Stimulated activated naive CD8-positive, alpha-beta T cell treated with anti-CD3 and anti-CD28 coated beads, Interleukin-15, Interleukin-2, amounts not matched to agents 100 U/mL and 50 U/mL, for 24 hours (primary cell): ENCODE measurements at places on chromosomes 2 and 18.

GRCh38 chr2:56626927-56627326 lies 443.1 kb downstream of the CCDC85A start:
- DNase-seq: no peak

DNA sequence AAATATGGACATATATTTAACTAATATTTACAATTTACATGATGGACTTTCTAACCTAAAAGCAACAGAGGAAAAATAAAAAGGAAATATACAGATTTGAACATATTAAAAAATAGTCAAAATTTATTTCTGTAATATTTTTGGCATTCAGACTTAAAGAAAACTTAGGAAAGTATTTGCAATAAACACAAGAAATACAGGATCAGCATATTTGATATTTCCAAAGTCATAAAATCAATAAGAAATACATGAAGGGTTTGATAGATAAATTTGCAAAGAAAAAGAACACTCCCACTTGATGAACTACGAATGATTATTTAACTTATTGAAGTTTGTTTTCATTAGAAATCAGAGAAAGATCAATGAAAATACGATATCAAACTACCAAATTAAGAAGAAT lies 48.6 kb upstream of the CD302 start:
- DNase-seq: no peak

DNA sequence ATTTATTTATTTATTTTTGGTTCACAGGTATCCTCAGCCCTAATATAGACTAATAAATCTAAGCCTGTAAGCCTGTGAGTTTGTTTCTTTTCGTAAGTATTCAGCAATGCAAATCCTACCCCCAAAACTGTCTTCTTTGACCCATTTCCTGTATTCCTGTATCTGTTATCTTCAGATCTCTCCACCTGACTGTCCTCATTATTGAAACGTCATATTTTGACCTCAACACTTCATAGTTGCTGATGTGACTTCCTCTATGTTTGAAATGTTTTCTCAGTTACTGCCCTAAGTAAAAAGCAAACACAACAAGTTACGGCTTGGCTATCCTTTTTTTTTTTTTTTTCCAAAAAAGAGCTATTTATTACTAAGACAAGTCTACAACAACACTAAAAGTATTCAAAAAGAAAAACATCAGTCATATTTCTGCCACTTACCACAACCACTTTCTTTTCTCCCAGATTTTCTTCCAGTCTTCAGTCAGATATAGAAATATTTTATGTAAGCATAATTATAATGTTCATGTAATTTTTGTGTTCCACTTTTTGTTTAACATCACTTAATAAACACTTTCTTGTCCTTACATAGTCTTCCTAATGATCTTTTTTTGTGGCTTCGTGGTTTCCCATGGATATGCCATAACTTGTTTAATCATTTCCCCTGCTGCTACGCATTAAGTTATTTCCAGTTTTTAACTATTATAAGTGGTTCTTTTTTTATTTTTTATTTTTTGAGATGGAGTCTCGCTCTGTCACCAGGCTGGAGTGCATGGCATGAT lies 45.0 kb upstream of the EML4 start:
- no peak for DNase-seq

DNA sequence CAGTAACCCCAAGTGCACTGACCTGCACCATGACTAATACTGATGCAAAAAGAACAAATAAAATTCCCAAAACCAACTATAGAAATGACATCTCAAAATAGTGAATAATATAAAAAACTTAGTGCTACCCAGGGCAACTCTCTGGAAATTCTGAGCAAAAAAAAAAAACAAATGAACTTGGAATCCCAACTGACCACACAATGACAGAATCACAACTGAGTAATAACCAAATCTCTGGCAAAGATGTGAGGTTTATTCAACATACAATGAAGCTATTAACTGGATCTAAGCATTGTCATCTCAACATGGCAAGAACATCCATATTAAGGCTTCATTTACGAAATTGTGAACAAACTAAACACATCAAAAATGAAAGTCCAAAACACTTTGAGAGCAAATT lies 22.7 kb downstream of the EXOC6B start:
- no peak for DNase-seq

GRCh38 chr2:132975193-132976105 lies 305.4 kb upstream of the LYPD1 start:
- no peak for DNase-seq

DNA sequence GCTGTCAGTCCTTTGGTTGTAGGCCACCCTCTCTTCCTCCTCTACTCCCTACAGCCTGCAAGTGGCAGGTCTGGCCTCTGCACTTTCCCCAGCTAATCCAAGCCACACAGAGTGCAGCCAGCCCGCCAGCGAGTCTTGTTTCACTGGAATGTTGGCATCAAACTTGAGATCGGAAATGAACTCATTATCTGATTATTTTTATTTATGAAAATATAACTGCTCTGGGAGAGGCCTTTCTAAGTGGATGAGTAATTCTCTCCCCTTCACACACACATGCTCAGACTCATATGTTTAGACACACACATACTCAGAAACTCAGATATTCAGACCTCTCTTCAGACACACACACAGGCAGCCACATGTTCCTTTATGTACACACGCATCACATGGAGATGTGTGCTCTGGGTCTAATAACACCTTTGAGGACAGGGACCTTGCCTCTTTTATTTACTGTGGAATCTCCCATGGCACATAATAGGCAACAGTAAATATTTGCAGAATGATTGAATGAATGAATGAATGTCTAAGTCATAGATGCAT lies 151.3 kb downstream of the ZFP36L2 start:
- DNase-seq: no peak

GRCh38 chr2:117976581-117976980 lies 37.3 kb downstream of the CCDC93 start:
- no peak for DNase-seq

- no peak for DNase-seq
Measured at GRCh38 chr2:154226931-154227330, 355.2 kb downstream of the GALNT13 start.

GRCh38 chr18:77102259-77103040 lies 30.1 kb downstream of the MBP start:
- DNase-seq: peak; percentile 4

- DNase-seq: no peak
Measured at GRCh38 chr2:26463244-26464192, 14.4 kb downstream of the OTOF start.

DNA sequence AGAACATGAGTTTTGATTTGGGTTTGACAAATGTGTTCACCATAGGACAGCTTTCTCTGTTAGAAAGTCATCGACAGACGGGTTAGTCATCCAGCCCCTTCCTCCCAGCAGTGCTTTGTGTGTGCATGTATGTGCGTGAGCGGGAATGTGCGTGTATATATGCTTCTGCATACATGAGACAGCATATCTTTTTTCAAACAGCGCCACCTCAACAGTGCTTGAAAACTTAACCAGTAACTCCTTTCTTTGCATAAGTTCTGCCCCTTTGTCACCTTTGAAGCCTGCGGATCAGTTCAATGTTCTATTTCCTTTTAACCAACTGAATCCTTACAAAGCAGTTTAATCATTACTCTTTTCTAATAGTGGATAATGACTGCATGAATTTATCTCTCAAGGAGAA lies 351.4 kb downstream of the LPIN1 start:
- no peak for DNase-seq

DNA sequence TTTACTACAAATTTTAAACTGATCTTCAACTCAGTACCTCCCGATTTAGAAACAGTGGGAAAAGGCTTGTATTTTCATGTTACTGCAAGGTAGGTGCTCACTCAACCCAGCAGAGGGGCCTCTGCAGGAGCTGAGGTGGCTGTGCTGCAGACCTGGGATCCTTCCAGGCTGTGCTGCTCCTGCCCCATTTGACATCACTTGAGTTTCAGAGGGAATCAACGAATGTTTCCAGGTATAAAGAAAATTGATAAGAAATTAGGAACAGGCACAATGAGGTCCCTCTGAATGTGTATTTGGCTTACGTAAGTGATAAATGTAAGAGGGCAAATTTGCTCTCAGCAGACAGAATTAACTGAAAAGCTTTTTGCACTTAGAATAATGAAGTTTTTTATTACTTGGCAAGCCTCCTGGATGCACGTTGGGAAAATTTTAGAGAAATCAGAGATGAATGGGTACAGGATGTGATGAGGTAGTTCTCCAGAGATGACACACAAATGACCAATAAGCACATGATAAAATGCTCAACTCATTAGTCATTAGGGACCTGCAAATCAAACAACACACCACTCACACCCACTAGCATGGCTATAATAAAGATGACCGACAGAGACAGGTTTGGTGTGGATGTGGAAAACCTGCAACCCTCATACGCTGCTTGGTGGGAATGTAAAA lies 114.0 kb downstream of the NOL10 start:
- no peak for DNase-seq

DNA sequence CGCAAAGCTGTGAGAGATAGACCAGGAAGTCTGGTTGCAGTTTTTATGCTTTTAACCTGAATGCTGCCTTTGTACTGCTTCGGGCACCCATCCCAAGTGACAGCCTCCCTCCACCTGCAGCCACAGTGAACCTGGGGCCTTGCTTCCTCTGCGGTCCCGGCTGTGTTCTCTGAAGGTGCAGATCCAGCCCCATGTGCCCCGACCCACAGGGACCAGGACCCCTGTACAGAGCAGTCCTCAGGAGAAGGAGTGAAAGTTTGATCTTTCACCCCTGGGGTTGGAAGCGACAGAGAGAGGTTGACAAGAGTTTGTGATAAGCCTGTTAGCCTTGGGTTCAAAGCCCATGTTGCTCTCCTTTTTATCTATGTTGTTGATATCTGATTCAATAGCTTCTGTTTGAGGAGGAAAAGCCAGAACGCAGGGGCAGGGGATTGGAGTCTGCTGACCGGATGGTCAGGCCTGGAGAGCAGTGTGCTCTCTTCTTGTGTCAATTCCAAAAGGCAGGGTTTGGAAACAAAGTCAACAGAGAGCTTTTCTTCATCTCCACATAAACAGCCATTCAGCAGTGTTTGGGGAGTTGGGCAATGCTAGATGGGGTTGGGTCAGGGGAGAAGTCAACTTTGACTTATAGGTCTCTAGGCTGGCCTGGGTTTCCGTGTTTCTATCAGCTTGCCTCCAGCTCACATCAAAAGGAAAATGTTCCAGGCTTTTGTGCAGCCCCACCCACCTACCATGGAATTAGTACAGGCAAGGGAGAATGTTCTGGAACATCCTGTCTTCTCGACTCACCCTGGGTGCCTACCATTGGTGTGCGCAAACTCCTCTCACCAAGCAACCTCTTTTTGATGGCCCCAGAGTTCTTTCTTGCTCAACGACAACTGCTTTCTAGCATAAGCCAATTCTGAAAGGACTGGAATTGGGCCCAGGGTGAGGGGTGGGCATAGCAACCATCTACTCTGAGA lies 214.9 kb downstream of the ALPK2 start:
- DNase-seq: no peak

DNA sequence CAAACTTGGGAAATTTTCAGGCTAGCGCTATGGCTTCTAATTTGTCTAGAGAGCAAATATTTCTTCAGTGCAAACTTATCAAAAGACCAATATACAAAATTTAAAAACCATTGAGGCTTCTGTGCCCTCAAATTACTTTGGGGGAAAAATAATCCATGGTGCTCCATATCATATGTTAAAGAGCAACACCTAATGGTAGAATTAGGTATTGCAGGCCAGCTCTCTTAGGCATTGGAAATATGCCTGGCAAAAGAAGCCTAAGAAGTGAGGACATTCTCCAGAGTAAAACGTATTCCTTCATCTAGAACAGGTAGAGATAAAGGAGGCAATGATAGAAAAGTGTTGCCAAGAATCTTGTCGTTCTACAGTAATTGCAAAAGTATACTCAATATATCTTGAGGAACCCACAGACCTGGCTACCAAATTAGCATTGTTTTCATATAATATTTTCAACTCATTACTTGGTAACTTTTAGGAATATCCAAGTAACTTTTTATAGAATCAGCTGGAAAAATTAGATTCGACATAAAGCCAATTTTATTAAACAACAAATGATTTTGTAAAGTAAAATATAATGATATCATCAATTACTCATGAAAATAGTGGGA lies 401.1 kb downstream of the BCL11A start:
- DNase-seq: no peak

DNA sequence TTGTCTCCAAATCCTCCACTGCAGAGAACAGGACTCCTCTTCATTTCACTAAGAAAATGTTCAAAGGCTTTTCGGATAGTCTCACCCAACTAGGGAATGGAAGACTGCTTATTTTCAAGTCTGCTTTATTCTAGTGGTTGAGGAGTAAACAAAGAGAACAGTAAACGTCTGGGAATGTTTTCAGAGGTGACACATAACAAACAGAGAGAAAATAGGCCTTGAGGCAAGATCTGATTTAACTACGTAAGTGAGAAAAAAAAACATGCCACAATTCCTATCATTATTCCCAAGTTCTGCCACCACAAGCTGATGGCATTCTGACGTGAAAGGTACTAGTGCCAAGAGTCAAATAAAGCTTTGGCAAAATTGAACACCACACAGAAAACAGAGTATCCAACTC lies 16.7 kb upstream of the WIPF1 start:
- no peak for DNase-seq

GRCh38 chr2:20196053-20196656 lies 28.8 kb downstream of the SDC1 start:
- no peak for DNase-seq

- DNase-seq: no peak
Measured at GRCh38 chr2:186862869-186863709, 14.1 kb upstream of the ZSWIM2 start.

- DNase-seq: no peak
Measured at GRCh38 chr2:25829377-25829704, 48.9 kb downstream of the ASXL2 start.

DNA sequence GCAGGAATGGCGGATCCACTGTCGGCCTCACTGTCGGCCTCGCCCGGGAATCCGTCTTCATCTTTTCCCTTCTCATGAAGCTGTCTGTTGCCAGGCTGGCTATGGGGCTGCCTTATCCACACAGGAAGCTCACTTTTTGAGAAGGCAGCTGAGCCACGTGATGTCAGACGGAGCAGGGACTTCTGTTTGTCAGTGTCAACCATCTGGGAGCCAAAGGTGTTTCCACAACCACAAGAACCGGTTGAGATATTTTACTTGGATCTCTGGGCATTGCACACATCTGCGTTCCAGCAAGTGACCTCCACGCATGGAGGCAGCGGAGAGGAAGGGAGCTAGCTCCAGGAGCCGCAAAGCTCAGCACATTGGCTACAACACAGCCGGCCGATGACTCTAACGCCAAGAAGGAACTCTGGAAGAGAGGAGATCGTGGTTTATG lies 27.4 kb upstream of the TAF1B start:
- DNase-seq: no peak
